ENCODE measurements at places on chromosomes 5 and 9.

DNA sequence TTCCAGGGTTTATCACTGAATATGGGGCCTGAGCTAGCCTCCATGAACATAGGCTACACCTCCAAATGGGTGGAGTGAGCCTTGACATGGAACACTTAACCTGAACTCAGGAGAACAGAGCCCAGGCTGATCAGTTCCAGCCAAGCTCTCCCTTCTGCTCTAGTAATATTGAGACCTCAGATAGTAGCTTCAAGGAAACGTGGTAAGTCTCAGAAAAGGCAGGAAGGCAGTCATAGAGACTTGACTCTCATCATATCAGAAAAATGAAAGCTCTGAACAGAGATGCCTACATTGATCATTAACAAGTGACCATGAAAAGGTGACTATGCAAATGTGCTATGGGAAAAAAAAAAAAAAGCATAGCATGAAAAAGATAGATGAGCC is 40.5 kb upstream of the MYO10 start:
- no peak for DNase-seq

GRCh38 chr9:89678396-89679015 is 73.7 kb downstream of the GADD45G start:
- DNase-seq, result no peak

DNA sequence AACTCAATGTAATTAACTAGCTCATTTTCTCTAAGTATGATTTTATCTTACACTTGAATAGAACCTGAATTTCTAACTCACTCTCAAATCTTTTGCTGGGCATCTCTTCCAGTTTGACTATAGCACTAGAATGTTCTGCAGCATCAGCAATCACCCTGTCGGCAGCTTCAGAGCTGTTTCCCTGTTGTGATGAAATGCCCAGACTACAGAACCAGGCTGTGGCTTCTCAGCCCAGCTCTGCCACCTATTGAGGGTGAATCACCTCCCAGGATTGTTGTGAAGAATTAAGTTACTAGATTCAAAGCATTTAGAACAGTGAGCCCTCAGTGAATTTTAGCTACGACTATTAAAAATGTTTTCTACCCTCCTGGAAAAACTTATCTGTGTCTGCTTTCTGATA is 90.4 kb upstream of the ANKRD55 start:
- DNase-seq, result no peak

DNA sequence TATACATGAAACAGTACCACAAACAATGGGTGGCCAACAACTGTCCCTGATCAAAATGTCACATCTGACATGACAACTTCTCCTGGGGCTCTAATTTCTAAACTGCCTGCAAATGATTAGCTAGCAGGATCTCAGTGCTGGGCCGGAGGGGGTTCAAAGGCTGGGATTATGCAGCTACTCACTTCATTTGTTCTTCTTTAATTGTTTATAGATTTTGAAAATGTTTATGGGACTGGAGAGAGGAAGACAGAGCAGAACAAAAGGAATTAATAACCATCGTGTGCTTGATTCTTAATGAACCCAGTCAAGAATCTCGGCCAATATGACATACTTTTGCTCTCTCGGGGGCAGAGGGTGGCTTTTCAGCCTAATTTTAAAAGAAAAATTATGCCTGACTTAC is 313.6 kb downstream of the NSG2 start:
- no peak for DNase-seq

- DNase-seq, result no peak
Measured at GRCh38 chr5:69368458-69369339, 621 bp downstream of the AK6 start.

DNA sequence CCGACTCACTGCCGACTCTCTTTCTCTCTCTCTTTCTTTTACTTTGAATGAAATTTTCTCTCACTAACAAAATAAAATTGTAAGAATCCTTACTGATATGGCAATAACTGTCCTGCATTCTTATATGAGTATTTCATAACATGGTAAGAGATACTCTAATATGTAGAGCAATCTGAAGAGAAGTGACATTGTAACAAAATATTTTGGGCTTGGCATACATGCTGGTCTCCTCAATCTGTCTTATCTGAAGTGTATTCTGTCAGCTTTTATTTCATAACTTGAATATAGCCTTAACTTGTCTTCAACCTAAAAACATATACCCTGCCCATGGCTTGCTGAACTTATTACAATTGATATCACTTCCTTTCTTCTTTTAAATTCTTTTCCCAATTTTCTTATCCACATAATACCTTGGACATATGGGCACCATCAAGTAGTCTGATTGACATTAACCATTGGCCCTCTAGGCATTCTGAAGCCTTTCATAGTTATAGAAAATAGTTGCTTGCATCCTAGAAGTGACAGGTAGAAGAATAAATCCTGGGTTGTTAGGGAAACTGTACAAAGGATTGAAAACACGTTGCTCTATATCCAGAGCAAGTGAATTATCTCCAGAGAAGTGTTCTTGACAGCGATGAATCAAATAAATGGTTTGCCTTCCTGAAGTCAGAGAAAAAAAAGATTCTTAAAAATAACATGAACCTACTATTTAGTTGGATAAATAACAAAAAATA is 537.6 kb upstream of the TYRP1 start:
- DNase-seq, result no peak
